ENCODE measurements at places on chromosomes 11 and 22.

DNA sequence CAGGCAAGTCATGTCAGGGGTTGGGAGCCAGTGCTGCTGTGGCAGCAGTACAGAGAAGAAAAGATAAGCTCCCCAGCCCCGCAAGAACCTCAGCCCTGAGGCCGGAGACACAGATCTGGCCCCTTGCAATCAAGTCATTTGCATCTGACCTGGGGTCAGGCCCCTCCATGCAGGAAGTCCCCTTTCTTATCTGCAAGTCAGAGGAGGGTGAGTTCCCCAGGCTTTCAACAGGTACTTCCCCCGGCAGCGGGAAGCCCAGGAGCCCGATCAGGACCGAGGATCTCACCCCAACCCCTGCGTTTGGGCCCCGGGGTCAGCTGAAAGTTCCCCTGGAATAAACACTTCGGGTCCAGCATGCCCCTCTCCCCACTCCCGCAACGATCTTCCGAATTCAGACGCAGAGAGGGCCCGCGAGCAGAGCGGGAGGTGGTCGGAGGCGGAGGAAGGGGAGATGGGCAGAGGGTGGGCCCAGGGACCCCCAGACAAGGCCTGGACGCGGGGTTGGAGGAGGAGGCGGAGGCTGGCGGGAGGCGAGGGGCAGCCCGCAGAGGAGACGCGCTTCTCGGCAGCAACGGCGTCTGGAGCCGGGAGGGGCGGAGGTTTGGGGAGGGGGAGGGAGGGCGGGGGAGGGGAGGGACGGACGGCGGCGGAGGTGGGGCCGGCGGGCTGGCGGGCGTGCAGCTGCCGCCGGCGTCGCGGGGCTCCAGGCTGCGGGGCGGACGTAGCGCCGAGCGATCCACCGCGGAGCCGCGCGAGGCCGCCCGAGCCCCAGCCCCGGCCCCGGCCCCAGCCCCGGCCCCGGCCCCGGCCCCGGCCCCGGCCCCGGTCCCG lies at the start of gene TSPAN18:
TSPAN18 (plus strand) TSS at position 680 of the 831 bp plus-strand sequence. CDS start 179,455 bp downstream, outside the sequence.
- no peak for DNase-seq

DNA sequence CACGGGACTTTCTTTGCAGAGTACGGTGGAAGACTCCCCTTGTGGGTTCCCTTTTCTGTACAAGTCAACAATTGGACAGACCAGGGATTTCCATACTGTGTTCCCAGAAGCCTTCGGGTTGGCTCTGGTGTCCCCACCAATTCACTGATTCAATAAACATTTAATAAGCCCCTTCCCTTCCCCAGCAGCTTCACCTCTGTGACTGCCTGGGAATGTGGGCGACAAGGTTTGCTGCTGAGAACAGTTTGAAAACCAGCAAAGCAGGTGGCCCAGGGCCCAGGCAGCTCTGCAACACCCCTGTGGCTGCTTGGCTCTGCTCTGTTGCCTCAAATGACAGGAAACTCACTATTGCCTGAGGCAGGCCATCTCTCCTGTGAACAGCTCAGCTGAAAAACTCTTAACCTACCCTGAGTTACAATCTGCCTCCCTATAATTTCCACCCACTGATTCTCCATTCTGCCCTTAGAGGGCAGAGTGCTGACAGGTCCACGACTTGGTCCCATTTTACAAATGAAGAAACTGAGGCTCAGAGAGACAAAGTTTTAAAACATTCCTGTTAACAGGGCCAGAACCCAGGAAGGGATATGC lies 10.4 kb downstream of the ADORA2A start:
- no peak for DNase-seq

DNA sequence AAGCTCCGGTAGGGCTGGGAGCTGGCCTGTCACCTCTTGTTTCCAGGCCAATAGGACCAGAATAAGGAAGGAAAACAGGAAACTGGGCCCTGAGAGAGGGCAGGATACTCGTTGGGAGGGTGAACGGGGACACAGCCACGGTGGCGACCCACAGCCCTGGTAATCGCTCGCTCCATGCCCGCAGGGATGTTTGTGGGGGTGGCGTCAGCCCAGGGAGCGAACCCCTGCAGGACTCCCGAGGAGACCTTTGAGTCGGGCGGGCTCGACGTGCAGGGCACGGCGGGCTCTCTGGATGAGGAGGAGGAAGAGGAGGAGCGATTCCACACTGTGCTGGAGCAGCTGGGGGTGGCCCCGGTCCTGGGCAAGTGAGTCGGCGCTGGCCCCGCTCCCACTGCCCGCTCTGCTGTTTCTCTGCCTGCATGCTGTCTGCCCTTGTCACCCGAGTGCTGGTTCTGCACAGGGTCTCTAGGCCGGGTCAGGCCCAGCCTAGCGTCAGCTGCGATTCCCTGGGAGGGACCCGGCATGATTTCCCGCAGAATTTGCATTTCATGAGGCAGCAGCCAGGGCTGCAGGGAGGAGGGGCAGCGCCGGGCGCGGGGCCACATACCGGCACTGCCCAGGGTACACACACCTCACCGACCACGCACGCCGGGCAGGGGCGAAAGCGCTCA lies 1.6 kb downstream of the CRACR2B start:
- DNase-seq: no peak

DNA sequence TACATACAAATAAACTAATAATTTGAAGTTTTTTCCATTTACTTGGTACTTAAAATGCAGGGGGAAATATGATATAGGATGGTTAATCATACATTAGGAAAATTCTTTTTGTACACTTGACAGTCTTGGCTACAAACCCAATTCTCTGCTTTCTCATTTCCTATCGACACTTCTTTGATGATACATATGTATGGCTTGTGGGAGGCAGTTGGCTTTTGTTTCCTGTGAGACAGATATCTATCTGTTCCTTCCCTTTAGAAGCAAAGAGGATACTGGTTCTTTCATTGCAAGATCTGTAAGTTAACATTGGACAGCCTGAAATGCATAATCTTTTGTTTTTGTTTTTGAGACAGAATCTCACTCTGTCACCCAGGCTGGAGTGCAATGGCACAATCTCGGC lies 47.9 kb upstream of the ADORA2A start:
- peak; percentile 38 for DNase-seq

DNA sequence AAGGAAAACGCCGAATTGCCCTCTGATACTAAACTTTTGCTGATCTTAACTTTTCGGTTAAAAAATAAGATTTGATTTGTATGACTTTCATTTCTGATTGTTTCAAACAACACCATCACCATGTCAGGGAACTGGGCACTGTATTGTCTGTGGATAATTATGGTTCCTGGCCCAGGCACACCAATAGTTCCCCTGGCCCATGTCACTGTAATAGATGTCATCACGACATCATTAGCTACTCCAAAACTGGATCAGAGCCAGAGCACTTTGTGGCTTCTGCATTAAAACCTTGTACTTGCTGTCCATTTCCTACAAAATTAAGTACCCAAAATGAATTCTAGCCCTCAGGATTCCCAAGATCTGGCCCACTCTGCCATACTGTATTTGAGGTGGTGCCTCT lies 119.5 kb upstream of the NARS2 start:
- DNase-seq: no peak

DNA sequence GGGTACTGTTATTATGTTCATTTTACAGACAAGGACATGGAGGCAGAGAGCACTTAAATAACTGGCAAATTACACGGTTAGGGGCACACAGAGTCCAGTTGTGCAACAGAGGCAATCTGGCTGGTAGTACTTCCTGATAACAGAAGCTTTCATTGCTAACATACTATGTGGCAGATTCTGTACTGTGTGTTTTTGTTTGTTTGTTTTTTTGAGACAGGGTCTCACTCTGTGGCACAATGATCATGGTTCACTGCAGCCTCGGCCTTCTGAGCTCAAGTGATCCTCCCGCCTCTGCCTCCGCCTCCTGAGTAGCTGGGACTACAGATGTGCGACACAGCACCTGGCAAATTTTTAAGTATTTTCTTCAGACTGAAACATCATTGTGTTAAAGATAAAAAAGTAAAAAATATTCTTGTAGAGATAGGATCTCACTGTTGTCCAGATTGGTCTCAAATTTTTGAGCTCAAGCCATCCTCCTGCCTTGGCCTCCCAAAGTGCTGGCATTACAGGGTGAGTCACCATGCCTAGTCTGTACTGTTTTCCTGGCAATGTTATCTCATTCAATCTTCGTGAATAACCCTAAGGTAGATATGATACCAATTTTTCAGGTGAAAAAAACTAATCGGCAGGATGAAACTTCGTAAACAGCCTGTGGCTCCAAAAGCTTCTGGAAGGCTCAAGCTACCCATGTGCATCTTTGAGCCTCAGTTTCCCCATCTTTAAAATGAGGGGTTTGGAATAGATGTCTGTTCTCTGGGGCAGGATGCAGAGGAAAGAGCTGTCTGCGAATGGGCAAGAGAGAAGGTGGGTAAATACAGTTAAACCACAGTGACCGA lies 921 bp upstream of the NUCB2 start:
- no peak for DNase-seq
